ENCODE measurements at places on chromosomes 7 and 10.
A peak's percentile ranks its signal among the peaks of the same experiment; 100 is the strongest.

- no peak for DNase-seq
Measured at GRCh38 chr10:3451516-3452172, 279.1 kb upstream of the PITRM1 start.

GRCh38 chr7:74141705-74142104, 32.5 kb upstream of the EIF4H start:
- DNase-seq, result no peak

DNA sequence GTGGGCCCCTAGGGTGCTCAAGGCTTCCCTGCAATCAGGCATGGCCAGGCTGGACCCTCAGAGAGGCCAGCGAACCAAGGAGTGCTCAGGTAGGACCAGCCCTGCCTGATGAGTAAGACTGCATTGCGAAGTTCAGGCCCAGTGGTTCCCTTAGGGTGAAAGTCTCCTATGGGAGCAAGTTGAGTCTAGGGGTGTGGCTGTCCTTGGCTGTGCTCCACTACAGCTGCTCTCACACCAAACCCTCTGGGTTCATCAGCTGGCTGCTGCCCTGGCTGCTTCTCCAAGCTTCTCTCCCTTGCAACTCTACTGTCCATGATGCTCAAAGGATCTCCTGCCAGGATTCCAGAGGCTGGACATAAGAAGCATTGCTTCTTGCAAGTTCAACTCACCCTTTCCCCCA, 18.7 kb downstream of the FAM25A start:
- no peak for DNase-seq

- DNase-seq, result no peak
Measured at GRCh38 chr10:117472872-117473271, 69.7 kb upstream of the EMX2 start.

DNA sequence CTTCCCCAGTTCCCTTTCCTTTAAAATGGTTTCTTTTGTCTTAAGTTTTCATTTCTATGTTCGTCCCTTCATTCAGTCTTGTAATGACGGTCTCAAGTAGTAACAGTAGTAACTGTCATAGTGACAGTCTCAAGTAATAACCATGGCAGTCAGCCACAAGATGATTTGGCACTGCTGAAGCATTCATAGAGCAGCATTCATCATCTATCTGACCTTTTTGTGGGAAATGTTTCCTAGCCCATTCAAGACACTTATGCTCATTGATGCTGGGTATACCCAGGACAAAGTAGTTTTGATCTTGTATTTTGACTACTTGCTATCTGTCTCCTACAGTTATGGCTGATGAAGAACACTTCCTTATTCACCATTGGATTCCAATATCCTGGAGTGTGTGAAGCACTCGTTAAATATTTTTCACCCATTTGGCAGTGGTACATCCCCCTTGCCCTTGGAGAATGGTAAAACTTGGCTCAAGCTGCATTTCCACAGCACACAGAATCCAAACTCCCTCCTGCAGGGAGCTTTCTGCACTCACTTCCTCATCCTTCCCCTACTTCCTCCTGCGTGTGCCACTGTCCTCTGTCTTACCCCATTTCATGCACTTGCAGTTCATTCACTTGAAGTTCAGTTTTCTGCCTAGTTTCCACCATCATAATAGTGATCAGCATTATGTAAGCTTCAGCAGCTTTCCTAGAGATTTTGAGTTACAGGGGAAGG, 19.0 kb downstream of the GIMAP4 start:
- no peak for DNase-seq

- no peak for DNase-seq
Measured at GRCh38 chr7:33369888-33370287, 240.5 kb downstream of the BBS9 start.

- DNase-seq, result no peak
Measured at GRCh38 chr7:12859761-12860160, 172.3 kb downstream of the ARL4A start.

GRCh38 chr10:101566333-101567164, 21.5 kb downstream of the POLL start:
- no peak for DNase-seq

- DNase-seq, result no peak
Measured at GRCh38 chr10:68046642-68047041, 28.4 kb downstream of the HERC4 start.

GRCh38 chr10:132492323-132493025, 45.1 kb upstream of the INPP5A start:
- no peak for DNase-seq

DNA sequence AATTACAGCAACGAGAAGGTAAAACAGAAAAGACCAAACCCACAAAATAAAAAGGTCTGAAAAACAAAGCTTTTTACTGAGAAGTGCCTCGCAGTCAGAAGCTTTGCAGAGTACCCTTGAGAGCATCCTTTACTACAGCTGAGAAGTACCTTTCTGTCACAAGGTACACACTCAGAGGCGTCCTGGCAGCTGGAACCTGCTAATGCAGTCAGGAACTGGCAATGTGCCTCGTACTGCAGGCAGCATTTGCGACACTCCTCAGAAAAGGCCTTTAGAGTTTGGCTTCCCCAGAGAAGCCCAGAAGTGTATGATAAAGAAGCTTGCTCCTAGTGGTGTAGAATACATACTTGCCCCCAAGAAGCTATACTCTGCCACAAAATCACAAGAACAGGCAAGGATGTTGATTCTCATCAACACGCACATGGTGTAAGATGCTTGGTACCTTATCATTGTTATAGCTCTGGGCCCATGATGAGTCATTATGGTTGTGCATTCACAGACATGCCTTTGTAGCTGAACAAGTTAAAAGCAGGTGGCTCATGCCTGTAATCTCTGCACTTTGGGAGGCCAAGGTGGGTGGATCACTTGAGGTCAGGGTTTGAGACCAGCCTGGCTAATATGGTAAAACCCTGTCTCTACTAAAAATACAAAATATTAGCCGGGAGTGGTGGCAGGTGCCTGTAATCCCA, 2.0 kb upstream of the GTPBP4 start:
- no peak for DNase-seq

- DNase-seq, result no peak
Measured at GRCh38 chr10:100687143-100688003, 58.0 kb upstream of the PAX2 start.

GRCh38 chr10:62249957-62250356, 18.7 kb downstream of the RTKN2 start:
- no peak for DNase-seq

DNA sequence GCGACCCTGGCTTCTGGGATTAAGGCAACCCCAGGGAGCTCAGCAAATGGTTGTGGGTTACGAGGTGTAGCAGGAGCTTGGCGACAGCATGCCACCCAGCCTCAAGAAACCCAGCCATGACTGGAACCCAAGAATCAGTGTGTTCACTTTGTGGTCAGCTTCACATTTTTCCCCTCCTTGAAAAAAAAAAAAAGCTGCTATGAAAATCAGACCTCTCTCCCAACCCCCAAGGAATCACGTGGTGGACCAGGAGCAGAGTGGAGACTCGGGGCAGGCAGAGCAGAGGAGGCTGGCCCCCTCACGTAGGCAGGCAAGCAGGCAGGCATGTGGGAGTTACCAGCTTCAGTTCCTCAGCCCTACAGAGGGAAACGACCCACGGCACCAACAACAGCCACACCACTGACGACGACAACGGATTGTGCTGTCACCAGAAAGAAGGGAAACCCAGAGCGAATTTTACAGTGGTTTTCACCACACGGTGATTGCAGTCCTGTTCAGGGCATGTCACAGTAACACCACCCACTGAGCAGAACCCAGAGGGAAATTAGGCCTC, 203.4 kb downstream of the SLC25A13 start:
- DNase-seq, result no peak

DNA sequence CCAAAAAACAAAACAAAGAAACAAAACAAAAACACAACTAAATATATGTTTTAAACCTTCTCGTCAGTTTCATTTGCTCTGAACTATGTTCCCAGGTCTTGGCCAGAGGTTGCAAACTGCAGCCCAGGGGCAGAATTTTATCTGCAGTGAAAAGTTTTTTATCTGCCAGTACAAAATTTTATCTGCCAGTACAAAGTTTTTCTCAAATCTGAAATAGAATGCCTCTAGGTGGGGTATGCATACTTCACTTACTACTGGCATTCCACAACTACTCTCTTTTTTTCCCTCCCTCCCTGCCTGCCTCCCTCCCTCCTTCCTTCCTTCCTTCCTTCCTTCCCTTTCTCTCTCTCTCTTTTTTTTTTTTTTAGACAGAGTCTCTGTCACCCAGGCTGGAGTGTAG, 9.4 kb upstream of the CLDN3 start:
- no peak for DNase-seq

- DNase-seq, result no peak
Measured at GRCh38 chr7:3911685-3912084, 610.6 kb downstream of the SDK1 start.

- DNase-seq, result no peak
Measured at GRCh38 chr10:85596389-85596788, 770.2 kb downstream of the GRID1 start.

DNA sequence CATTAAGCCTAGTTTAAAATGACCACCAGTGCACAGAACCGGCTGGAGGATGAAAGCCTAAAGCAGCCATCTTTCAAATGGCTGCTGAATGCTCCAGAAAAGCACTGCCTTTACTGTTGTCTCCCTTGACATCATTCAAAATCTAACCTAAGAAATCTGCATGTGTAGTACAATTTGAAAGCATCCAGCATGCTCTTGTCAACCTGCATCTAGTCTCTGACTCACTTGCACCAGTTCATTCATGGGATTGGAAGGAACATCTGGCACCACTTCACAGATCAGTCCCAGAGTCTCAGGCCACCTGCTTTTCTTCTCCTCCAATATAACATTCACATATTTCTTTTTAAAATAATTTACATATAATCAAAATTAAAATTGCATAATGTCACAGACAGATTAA, 76.2 kb downstream of the RNF133 start:
- DNase-seq, result no peak

- peak; percentile 51 for DNase-seq
Measured at GRCh38 chr10:79243181-79244067, 103.8 kb upstream of the PPIF start.

GRCh38 chr10:72063703-72064391, 24.5 kb downstream of the SPOCK2 start:
- DNase-seq, result no peak

GRCh38 chr10:71127104-71127503, 85.3 kb upstream of the UNC5B start:
- no peak for DNase-seq

DNA sequence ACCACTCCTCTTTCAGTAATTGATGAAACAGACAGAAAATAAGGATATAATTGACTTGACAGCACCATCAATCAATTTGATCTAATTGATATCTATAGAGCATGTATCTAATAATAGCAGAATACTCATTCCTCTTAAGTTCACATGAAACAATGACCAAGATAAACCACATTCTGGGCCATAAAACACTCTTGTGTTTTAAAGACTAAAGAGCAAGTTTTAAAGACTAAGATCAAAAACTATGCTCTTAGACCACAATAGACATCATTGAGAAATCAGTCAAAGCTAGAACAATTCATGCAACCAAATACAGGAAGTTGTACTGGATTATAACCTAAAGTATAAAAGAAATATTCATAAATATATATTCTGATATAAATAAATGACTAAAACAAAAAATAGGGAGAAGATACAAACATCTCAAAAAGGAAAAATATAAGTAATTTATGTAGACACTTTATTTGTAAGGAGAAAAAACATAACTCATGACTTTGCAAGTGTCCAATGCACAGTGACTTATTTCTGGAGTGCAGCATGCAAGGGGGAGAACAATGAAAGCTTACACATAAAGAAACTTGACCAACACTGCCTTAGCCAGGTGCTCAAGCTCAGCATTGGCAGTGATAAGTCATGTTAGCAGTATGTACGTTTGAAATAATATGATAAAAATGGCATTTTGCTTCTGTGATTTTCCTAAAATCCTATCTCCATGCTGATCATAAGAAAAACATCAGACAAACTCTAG, 312.7 kb upstream of the IGFBP3 start:
- DNase-seq, result no peak

- DNase-seq, result no peak
Measured at GRCh38 chr7:138417764-138418163, 42.3 kb upstream of the TRIM24 start.

GRCh38 chr10:101012525-101013364, 13.1 kb downstream of the LZTS2 start:
- DNase-seq, result peak; percentile 73

DNA sequence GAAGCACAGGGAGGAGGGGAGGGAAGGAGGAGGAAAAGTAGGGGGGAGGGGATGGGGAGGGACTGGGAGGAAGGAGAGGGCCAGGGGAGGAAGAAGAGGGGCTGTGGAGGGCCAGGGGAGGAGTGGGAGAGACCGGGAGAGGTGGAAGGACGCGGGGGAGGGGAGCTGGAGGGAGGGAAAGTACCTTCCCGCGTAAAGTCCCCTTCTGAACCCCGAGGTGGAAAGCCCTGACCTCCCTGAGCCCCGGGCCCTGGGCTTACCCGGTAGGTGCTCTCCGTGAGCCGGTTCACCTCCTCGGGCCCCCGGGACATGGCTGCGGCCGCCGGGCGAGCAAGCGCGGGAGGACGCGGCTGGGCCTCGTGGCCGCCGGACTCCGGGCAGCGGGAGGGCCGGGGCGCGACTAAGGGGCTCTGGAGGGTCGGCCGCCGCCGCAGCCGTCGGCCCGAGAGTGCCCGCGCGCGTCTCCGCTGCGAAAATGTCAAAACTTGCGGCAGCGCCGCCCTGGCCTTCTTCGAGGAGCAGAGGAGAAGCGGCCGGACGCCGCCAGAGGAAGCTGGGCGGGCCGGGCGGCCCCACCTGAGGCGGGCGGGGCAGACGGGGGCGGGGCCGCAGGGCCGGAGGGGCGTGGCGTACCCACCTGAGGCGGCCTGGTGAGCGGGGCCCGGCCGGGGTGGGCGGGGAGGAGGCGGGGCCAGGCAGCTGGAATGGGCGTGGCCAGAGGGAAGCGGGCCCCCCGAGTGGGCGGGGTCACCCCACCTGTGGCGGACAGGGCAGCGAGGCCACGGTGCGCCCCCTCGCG, at the start of gene BAIAP2L1:
BAIAP2L1 (minus strand) TSS at position 549 of the 799 bp plus-strand sequence; CDS start at position 311, 238 bp downstream.
- peak; percentile 92 for DNase-seq

DNA sequence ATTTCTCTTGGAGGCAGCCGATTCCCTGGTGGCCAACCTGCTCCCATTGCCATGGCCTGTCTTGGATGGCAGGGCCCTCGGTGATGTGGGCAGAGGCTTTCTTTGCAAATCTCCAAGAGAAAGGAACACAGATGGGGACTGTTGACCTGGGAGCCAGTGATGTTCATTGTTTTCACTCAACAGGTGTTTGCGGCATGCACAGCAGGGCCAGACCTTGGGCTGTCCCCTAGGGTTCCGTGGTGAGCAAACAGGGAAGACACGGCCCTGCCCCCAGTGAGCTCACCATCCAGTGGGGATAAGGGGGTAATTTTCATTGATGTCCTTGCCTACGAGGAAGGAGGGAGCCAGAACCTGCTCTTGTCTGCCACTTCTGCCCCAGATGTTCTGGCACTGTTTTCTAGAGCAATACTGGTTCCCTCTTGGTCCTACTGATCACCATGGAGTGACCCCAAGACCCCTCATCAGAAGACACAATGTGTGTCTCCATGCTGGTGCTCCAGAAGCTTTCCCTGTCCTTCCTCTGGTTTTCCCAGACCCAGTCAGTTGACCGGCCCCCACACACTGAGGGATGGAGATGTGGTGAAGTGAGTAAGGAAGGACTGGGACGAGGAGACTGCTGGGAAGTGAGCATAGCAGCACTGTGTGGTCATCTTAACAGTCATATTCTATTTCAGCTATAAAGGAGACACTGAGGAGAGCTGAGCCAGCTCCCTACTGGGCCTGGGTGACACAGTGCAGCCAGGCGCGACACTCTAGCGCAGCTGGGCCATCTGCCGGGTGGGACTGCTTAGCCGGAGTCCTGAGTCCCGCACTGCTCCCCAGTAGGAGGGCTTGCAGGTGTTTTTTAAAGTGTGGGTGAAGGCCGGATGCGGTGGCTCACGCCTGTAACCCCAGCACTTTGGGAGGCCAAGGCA, 20.4 kb upstream of the FIGNL1 start:
- no peak for DNase-seq

Measured in naive thymus-derived CD8-positive, alpha-beta T cell (primary cell).